ENCODE measurements at places on chromosomes 1 and 21.

DNA sequence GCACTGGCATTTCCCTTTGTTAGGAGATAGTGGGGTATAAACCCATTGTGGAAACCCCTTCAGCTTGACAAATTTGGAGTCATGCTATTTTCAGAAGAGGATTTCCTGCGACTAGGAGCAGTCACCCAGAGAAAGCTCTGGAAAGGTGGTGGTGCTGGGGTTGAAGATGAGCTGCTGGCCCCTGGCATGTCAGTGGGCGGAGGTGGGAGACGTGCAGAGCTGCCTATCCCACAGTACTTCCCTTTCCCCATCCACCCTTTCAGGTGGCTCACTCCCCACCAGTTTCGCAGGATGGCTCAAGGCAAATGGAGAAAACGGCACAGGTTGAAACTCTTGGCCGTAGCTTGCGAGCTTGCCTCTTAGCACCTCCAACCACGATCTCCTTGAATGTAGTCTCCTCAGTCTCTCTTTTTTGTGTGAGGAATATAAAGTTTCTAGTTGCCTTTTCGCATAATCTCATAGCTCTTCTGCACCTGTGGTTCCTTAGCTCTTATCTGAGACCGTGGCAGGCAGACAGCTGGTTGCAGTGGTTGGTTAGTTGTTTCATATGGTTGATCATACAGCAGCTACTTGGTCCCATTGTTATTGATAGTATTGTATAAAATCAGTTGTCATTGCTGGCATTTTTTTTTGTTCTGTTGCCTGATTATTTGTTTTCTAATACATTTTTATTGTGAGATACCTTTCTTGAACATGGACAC, 48.2 kb downstream of the ADARB1 start:
- DNase-seq: no peak

DNA sequence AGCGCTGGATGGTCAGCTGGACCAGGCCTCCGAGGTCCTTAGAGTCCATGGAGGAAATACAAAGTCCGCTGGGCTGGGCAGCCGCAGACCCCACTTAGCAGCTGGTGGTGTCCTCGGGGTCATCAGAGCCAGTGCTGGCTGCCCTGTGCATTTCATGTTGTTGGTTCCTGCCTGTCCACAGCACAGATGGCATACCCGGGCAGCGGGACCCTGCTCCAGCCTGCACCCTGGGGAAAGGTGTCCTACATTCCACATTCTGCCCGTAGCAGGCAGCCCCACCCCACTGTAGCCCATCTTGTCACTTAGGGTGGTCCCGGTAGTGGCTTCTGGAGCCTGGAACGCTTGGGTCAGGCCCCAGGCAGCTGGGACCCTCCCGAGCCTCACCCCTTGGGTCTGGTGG, 19.8 kb downstream of the PRKCZ start:
- no peak for DNase-seq

DNA sequence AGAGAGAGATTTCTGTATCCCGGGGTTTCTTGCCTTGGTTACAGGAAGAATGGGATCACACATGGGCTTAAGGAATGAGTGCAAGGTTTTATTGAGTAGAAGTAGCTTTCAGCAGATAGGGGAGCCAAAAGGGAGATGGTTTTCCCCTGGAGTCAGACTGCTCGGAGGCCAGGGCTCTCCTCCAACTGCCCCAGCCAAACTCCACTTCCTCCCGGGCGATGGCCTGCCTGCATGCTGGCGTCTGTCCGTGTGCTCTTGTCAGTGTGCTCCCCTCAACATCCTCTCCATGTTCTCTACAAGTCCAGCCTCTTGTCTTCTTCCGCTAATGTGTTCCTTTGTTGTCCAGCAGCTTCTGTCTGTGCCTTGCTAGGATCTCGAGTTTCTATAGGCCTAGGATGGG, 421.3 kb upstream of the ADGRL2 start:
- no peak for DNase-seq

DNA sequence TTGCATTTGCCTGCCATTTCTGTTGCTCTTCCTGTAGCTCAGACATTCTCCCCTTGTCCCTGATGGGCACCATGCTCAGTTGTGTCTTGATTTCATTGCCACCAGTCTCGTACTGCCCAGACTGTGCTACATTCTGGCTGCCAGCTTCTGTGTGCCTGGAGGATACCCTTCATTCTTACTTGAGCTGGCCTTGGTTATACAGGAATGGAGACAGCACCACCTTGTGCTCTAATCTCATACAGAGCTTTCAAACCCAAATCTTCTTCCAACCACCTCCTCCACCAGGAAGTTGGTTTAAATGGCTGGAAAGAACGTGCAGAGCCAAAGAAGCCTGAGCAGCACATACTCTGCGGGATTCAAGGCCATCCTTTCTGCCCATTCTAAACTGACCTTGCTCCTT, 165.3 kb downstream of the SLC35F3 start:
- no peak for DNase-seq

- peak; percentile 65 for DNase-seq
Measured at GRCh38 chr21:45478115-45478801, 64.0 kb downstream of the SLC19A1 start.

DNA sequence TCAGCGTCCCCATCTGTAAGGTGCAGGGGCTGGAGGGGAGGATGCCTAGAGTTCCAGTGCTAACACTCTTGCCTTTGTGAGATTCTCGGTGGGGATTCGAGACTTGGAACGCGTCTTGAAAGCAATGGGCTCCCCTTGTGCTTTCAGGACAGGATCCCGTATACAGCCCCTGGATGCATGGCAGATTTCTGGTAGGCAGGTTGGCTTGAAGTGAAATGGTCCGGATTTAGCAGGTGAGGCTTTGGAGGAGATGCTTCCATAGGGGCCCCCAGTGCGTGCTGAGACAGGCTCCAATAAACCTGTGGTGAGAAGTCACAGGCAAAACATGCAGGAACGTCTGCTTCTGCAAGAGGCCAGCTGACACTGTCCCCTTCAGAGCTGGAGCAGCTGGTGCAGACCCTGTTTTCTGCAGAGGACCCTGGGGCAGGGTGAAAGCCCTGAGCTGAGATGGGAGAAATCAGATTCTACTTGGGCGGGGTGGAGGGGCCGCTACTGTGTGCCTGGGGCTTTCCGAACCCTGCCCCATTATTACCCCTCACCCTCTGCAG, 270.4 kb downstream of the PTPRU start:
- no peak for DNase-seq

DNA sequence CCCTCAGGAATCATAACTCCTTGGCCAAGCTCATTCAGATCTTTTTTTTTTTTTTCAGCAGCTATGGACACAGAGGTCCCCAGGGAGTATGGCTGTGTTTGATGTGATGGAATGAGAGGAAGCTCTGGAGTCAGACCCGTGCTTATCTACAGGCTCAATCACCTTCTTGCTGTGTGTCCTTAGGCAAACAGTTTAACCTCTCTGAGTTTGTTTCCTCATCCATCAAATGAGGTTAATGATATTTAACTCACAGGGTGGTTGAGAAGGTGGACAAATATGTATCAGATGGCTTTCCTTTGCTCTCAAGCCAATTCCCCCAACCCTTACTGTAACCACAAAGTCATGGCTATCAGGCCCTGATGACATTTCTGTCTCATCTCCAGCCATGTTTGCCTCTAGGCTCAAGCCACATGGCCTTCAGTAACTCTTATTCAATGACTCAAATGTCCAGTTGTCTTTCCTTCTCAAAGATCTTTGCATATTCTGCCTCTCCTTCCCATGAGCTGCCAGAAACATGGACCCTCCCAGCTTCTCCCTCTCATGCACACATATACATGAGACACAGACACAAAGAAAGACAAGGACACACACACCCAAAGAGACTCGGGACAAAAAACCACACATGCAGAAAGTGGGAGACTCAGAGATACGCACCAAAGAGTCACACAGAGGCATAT, 303.5 kb upstream of the KAZN start:
- DNase-seq: no peak

DNA sequence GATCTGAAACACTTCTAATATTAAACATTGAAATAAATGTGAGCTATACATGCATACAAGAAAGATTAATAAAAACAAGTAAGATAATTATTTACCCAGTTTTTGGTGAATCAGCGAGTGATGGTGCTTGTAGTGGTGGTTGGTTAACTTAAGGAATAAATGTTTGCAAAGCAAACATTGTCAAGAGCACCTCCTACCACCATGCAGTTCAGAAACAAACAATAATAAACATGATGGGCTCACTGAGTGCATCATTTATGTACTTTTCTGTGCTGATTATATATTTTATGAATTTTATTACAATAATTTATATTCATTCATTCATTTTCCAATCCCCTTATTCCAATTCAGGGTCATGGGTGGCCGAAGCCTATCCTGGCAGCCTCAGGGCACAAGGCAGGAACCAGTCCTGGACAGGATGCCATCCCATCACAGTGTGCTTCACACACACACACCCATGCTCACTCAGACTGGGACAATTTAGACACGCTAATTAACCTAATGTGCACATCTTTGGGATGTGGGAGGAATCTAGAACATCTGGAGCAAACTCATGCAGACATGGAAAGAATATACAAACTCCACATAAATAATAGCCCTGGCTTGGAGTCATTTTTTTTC, 57.8 kb downstream of the ZMYM4 start:
- DNase-seq: no peak

DNA sequence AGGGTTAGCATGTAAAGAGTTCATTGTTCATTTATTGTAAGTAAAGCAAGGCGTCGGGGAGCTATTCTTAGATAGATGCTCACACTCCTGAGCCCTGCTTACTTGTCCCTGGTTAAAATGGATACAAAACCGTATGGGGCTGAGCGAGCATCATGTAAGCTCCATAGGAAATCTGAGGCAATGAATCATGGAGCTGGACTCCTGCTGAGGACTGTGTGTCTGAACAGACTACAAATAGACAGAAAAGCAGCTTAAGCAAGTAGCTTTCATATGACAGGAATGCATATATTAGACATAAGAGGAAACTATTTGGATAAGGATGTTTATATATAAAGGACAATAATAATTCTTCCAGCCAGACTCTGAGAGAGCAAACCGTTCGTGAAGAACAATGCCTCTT, 604.9 kb upstream of the PTBP2 start:
- DNase-seq: no peak

GRCh38 chr21:20163167-20163566, 835.0 kb upstream of the NCAM2 start:
- no peak for DNase-seq

DNA sequence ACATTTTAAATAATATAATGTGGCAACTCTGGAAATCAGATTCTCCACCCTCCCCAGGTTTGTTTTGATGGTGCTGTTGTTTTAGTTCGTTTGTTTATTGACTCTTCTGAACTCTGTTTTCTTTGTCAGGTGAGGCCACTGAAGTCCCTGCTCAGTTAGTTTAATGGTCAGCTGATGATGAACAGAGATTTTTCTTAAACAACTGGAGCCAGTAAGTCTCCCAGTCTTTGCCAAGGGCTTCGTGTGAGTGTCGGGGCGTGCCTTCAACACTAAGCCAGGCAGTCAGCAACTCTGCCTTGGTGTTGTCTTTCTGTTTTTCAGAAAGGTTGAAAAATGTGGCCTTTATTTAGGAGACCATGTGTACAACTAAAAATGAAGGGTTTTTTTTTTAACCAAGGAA, 58.9 kb downstream of the TEX35 start:
- no peak for DNase-seq

All from stimulated activated CD4-positive, alpha-beta T cell treated with anti-CD3 and anti-CD28 coated beads, Interleukin-15, amount 100 ng/mL, for 1 hour (primary cell).